ENCODE measurements at places on chromosomes 12 and 14.
A peak's percentile ranks its signal among the peaks of the same experiment; 100 is the strongest.

DNA sequence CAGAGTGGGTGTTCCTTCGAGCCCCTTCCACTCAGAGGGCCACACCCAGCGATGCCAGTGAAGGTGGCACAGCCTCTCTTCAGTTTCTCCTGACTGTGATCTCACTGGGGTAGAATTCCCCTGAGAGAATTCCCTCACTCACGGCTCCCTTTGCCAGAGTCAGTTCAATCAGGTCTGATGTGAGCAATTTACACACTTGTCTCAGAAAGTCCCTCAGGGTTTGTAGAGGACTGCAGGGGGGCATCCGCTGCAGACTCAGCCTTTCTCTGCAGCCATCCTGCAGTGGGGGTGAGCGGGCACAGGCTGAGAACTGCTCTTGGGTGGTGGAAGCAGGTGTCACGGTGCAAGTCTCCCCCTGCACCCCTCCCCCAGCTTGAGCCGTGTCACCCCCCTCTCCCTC lies 205.4 kb upstream of the PRMT8 start:
- no peak for DNase-seq

GRCh38 chr12:52521175-52521567 lies 977 bp upstream of the KRT5 start:
- DNase-seq: no peak

DNA sequence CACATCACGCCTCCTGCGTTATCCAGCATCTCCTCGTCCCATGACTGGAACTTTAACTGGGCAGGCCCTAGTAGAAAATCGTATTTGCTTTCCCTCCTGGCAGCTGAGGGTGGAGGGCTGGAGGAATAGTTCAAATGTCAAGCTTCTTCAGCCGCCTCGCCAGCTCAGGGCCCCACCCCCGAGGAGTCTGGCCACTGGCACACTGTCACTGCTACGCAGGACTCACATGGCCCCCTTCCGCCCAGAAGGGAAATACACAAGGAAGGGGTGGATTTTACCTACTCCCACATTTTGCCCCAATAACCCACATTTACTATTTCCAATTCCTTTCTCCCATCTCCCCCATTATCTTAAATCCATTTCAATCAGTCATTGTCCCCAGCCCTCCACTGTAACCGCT lies 8.6 kb downstream of the SLC6A13 start:
- DNase-seq: no peak

DNA sequence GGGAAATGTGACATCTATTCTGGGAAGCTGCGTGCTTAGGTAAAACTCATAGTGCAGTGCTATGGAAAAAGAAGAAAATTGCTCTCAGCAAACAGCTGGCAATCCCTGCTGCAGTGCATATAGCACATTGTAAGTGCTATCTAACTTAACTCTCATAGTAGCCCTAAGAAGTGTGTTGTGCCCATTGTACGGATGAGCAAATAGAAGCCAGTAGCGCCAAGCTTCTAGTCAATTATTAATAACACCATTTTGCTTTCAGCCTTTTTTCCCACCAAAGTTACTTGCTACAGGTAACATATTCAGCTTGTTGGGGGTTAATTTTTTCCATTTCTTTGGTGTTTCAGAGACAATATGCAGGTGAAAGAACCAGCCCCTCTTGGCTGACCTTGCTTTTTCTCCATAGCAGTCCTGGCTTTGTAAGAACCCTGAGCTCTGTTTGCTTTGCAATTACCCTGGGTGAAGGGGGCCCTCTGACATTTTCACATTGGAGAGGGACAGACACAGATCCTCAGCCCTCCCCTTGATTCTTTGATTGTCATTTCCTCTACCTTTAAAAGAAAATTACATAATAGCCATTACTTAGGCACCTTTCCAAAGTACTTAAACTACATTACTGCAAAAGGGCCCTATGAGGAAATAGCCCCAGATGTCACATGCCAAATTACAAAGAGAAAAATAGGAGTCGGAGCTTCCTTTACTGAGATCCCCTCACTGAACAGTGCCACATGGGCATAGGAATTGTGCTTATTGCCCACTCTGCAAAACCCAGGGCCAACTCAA lies 576.2 kb upstream of the TBX3 start:
- no peak for DNase-seq

DNA sequence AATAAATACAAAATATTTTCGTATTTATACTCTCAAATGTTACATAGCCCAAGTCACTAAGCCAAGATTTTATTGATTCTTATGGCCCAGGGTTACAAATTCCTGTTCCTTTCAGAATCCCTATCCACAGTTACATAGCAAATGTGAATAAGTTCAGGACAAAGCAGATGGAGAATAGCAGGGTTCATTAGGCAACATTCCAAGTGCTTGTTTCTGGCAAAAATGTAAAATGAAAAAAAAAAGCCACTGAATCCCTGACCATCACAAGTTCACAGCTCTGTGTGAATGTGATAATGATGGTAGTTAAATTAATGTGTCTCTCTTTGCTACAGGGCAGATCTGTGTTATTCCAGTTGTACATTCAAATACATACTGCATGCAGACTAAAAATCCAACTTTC lies 74.6 kb downstream of the KCNC2 start:
- DNase-seq: no peak

- no peak for DNase-seq
Observed at GRCh38 chr12:119505001-119505400, 88.6 kb upstream of the TMEM233 start.

- DNase-seq: no peak
Observed at GRCh38 chr14:60646226-60646818, 3.0 kb downstream of the SIX1 start.

GRCh38 chr12:10243818-10244520 lies 31.3 kb downstream of the GABARAPL1 start:
- DNase-seq: peak; percentile 35

- no peak for DNase-seq
Observed at GRCh38 chr14:51933191-51933590, 56.2 kb upstream of the RTRAF start.

- no peak for DNase-seq
Observed at GRCh38 chr12:10853776-10854175, 4.5 kb upstream of the PRR4 start.

DNA sequence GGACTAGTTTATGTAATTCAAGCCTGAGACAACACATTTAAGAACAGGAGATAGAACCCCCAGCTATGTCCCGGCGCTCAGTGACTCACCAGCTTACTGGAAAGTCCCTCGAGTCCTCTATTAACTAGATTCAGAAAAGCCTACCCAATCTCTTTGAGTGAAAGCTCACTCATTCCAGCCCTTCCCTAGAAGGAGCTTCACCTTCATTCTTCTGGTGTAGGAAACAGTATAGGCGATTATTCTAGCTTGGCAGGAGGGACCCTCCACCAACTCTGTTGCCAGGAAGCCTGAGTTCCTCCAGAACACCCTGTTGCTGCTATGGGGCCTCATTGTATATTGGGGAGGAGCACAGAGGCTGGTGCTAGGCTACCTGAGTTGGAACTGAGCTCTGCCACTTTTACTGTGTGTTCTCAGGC lies 57.2 kb upstream of the AEBP2 start:
- DNase-seq: peak; percentile 79

GRCh38 chr12:65168681-65169319 lies 583 bp upstream of the LEMD3 start:
- DNase-seq: no peak

GRCh38 chr12:65501935-65502334 lies 223.5 kb downstream of the MSRB3 start:
- DNase-seq: no peak

DNA sequence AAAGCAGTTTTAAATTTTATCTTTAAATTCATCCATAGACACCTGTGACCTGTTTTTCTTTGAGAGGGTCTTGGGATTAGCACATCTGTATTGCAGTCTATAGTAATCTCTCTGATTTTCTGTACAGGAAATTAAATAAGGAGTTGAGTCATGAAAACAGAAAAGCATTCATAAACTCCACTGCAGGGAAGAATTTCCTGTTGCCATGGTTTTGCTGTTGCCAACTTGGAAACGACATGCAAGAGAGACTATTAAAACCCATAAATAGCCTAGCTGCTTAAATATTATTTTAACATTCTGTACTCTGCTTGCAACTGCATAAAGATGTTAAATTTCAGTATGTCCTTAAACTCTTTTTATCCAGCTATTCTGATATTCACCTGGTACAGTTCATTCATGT lies 281.0 kb upstream of the RGS6 start:
- DNase-seq: no peak

DNA sequence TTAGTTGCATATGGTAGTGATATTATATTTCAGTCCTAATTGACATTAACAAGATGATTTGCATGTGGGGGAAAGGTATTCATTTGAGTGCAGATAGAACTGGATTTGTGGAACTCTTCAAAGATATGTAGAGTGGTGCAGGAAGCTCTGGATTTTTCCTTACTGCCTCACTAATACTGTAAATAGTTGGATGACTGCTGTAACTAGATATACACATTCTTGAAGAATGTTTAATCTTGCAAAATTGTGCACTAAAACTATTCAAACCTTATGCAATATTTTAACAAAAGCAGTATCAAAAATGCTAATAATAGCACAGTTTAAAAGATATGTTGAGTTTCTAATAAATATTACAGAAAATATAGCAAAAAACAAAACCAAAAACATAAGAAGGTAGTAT lies 43.1 kb upstream of the ATF7IP start:
- no peak for DNase-seq

DNA sequence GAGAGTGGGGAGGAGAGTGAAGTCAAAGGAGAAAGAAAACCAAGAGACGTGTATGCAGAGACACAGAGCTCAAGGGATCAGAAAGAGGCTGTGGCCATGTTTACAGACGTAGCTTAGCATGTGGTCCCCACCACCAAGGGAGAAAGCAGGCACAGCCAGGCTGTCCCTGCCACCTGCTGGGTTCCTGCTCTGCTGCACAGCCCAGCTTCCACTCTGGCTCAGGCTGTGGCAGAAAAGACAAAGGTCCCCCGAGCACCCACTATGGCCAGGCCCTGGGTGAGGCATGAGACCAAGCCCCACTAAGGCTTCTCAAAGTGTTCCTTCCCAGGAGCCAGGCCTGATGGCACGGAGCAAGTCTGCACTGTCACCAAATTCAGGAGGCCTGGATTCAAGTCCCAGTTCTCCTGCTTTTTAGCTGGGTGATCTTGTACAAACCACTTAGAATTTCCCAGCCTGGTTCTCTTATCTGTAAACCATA lies 25.9 kb upstream of the COL2A1 start:
- DNase-seq: no peak

GRCh38 chr14:99502989-99503421 lies 21.8 kb downstream of the CCNK start:
- no peak for DNase-seq

GRCh38 chr14:43362586-43362985 lies 1144.5 kb downstream of the FSCB start:
- DNase-seq: no peak

GRCh38 chr14:70407621-70408020 lies 9.3 kb downstream of the SYNJ2BP start:
- DNase-seq: no peak

GRCh38 chr12:43551971-43552559 lies at the start of gene ADAMTS20:
Gene ADAMTS20 (minus strand): TSS chr12:43552203. CDS start chr12:43551921, 282 bp downstream.
- no peak for DNase-seq

DNA sequence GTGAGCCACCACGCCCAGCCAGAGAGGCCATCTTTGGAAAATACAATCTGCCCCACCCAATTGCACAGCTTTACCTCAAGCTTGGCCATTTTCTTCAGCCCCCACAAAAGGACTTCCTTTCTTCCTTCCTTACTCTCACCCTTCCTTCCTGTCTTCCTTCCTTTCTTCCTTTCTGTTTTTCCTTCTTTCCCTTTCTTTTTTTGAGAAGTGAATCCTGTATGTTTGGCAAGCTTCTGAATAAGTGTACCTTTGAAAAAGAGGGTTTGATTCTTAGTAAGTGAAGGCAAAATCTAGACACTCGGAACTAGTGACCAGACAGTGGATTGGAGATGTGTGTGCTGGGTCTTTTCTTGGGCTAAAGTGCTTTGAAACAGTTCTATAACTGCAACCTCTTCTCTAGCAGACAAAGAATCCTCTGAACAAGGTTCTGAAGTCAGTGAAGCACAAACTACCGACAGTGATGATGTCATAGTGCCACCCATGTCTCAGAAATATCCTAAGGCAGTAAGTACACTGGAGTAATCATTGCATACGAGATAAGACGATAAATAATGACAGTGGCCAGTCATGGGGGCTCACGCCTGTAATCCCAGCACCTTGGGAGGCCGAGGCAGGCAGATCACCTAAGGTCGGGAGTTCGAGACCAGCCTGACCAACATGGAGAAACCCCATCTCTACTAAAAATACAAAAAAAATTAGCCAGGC lies 49.5 kb downstream of the SUPT16H start:
- DNase-seq: no peak

- DNase-seq: no peak
Observed at GRCh38 chr14:75313294-75313693, 34.7 kb downstream of the FOS start.

DNA sequence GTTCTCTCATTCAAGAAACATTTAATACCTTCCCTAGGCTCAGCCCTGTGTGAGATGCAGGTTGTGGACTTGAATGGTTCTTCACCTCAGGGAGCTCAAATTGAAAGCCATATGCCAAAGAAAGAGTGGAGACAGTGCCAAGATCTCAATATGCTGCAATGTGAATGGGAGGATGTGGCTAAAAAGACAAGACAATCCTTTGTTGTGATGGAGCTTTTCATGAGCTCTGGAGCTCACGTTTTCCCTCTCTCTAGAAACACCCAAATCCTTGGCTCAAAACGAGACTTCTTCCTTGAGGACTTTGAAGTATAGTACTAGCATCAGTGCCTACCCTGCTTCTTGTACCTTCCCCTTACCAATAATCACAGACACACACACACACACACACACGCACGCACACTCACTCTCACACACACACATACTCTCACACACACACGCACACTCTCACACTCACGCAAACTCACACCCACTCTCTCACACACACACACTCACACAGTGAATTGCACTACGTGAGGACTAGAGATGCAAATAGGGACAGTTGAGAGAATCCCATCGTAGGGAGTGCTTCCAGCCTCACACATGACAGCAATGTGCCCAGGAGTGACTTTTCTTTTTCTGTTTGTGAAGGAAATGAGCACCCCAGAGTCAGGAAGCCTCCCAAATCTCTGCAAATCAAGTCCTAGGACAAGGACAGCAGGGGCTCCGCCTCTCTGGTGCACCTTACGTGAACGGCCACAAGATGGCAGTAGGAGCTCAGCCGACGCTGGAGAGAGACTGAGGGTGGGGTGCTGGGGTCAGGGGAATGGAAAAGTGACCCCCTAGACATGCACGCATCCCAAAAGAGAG lies 231.4 kb downstream of the PCNX1 start:
- peak; percentile 72 for DNase-seq

DNA sequence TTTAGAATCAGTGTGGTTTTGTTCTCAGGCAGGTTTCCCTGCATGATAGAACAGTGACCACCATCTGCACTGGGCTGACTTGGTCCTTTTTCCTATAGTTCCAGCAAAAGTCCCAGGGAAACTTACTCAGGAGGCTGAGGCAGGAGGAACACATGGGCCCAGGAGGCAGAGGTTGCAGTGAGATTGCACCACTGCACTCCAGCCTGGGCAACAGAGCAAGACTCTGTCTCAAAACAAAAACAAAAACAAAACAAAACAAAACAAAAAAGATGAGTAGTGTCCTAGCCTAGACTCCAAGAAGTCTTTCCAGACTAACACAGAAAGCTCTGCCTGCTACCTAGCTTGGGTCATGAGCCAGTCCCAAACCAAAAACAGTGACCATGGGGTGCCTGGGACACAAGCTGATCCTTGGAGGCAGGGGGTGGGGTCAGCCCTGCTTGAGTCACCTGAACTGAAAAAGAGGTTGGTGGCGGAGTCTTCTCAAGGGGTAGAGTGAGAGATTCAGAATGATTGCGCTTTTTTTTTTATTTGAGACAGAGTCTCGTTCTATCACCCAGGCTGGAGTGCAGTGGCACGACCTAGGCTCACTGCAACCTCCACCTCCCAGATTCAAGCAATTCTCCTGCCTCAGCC lies 7.4 kb upstream of the SLC11A2 start:
- no peak for DNase-seq

- DNase-seq: peak; percentile 98
Observed at GRCh38 chr14:96362965-96363750, at the start of the genes ATG2B and GSKIP. Gene ATG2B (minus strand): TSS chr14:96363341. CDS start chr14:96362976, 365 bp downstream. Gene GSKIP (plus strand): TSS chr14:96363526. CDS start chr14:96382248, 18,722 bp downstream.
